ENCODE measurements at places on chromosomes 1 and 21.

- no peak for DNase-seq
Measured at GRCh38 chr1:234655328-234656069, 45.5 kb upstream of the IRF2BP2 start.

DNA sequence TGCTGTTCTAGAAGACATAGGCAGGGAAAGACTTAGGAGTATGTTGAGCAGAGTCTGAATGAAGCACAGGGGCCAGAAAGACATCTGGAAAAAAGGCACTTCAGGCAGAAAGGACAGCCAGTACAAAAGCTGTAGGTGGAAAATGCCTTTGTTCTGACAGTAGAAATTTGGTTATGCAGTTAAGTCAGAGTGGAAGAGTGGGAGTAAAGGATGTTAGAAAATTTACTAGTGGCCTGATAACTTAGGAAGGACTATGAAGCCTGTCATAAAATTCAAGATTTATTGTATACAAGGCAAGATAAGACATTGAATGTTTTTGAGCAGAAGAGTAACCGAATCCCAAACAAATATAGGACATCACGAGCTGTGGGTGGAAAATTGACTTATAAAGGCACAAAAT is 987.9 kb downstream of the PLA2G4A start:
- DNase-seq, result no peak

GRCh38 chr1:6157528-6158174 is 22.5 kb downstream of the CHD5 start:
- DNase-seq, result no peak

- peak; percentile 65 for DNase-seq
Measured at GRCh38 chr1:117895482-117896114, 33.8 kb downstream of the GDAP2 start.

DNA sequence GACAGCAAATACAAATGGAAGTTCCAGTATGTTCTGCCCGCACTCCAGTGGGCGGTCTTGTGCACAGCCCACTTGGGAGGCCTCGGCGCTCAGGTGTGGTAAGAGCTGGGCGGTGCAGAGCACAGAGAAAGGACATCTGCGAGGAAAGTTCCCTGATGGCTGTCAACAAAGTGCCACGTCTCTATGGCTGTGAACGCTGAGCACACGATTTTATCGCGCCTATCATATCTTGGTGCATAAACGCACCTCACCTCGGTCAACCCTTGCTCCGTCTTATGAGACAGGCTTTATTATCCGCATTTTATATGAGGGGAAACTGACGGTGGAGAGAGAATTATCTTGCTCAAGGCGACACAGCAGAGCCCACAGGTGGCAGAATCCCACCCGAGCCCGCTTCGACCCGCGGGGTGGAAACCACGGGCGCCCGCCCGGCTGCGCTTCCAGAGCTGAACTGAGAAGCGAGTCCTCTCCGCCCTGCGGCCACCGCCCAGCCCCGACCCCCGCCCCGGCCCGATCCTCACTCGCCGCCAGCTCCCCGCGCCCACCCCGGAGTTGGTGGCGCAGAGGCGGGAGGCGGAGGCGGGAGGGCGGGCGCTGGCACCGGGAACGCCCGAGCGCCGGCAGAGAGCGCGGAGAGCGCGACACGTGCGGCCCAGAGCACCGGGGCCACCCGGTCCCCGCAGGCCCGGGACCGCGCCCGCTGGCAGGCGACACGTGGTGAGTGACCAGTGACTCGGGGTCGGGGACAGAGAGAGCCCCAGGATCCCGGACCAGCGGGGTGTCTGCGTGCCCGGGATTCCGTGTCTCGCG is at the start of gene IL12RB2:
TSS of gene IL12RB2 (plus strand) at position 623 of the 810 bp plus-strand sequence. CDS start 12,496 bp downstream, outside the sequence.
- peak; percentile 36 for DNase-seq

- DNase-seq, result no peak
Measured at GRCh38 chr1:20324704-20325406, 34.2 kb downstream of the VWA5B1 start.

DNA sequence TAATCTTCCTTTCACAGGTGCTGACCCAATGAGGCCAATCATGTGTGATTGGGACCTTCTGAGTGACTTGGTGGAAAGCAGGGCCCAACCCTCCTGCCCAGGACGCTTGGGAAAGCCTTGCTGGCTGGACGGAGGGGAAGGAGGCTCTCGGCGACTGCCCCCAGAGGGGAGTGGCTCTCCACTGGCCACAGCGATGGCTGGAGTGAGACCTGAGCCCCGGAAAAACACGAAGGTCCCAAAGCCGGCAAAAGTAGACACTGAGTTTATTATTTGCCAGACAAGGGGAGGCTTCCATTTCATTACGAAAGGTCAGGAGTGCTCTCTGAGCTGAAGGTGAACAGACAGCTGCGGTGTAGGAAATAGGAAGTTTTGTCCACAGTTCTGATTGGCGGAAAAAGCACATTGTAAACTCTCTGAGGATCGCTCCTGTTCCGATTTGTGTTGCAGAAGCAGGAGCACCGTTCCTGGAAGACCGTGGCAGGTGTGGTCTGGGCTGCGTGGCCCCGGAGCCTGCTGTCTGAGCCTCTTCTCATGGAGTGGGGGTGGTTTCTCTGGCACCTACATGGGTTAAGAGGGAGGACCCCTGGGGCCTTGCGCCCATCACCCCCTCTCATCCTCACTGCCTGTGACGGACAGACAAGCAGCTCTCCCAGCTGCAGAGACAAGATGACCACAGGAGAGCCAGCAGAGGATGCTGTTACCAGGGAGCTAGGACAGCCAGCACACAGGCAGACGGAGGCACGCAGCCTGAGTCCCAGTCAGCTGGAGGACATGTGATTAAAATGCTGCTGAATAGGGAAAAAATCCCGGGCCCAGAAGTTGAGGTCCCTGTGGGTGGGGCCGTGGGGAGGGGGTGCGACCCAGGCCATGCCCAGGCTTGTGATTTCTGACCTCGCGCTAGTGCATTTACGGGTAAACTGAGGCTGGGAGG is 41.5 kb downstream of the KRTAP10-1 start:
- DNase-seq, result no peak

- no peak for DNase-seq
Measured at GRCh38 chr1:3038571-3039181, 17.4 kb downstream of the ACTRT2 start.

DNA sequence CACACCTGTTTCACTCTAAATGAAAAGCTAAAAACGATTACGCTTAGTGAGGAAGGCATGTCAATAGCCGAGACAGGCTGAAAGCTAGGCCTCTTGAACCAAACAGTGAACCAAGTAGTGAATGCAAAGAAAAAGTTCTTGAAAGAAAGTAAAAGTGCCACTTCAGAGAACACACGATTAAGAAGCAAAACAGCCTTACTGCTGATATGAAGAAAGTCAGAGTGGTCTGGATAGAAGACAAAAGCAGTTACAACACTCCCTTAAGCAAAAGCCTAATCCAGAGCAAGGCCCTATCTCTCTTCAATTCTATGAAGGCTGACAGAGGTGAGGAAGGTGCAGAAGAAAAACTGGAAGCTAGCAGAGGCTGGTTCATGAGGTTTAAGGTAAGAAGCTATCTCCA is 130.7 kb downstream of the SIPA1L2 start:
- no peak for DNase-seq

GRCh38 chr21:42704861-42705260 is 51.4 kb downstream of the PDE9A start:
- DNase-seq, result no peak

- no peak for DNase-seq
Measured at GRCh38 chr1:98342566-98342965, 319.0 kb upstream of the SNX7 start.

GRCh38 chr1:179930867-179931266 is 23.7 kb upstream of the CEP350 start:
- DNase-seq, result no peak

DNA sequence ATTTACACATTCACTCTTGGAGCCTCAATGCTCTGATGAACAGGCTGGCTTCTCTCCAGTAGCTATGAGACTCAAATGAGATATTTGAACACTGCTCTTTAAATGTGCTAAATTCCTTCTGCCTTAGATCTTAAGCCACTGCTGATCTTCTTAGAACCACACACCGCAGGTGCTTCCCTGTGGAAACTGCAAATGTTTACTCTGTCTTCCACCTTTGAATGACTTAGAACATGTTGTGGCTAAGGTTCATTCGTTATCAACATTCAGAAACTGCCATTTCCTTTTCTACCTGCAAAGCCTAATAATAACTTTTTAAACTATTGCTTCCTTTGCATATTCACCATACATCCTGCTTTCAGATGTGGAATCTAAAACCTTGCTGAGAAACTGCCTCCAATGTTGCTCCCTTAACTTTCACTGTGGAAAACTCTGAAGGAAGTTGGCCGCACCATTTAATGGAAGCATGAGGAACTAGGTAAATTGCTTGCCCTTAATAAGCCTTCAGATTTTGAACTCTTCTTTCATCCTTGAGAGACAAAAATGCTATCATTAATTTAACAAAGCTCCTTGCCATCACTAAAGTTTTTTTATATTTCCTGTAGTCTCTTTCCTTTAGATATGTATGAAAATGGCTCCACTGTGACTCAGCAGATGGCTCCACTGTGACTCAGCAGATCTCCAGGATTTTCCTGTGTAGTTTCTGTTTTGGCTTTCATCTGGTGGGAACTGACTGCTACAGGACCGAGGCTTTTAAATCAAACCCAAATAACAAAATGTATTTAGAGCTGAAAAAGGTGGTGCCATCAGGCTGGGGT is 143.8 kb downstream of the TNFSF18 start:
- DNase-seq, result peak; percentile 37

- DNase-seq, result no peak
Measured at GRCh38 chr1:82258887-82259286, 458.2 kb downstream of the ADGRL2 start.
